ENCODE measurements at places on chromosomes 16 and 17.

DNA sequence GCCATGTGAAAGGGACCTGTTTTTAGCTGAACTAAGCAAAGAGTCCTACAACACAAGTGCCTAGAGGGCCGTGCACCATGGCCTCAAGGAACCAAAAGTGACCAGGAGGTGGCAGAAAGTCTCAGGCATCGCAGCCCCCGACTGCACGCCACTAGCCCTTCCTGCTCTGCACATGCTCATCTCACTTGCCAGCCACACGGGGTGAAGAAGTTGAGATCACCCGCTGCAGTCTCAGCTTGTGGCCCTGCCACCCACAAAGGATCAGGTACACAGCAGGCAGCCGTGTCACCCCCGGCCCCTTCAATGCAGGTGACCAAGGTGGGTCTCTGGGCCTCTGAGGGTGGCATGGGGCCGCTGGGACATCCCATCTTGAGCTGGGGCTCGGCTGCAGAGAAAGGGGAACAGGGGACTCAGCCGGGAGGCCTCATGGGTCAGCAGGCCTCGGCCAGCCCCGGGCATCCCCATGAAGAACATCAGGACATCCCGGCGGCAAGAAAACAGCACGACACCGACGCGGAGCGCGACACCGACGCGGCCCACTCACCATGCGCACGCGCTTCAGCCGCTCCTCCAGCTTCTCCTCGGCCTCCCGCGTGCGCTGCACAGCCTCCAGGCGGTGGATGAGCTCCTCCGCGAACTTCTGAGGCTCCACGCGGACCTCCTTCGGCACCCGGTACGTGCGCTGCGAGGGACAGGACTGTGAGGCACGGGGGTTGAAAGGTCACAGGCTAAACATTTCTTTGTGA is 21.0 kb downstream of the PDIA2 start:
- DNase-seq, result no peak

DNA sequence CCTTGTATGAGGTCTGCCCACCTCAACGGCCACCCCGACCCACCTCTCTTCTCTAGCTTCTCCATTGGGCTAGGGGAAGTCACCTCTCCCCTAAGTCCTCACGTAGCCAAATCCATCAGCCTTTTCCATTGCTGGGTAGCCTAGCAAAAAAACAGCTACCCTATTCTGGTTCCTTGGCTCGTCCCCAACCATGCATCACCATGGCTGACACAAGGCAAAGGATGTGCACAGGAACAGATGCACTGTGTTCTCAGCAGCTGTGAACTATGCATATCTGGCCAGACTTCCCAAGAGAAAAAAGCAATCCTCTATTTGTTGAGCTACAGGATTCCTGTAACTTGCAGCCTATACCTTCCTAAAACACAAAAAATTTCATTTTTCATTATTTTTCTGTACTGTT is 22.0 kb upstream of the FLCN start:
- no peak for DNase-seq

DNA sequence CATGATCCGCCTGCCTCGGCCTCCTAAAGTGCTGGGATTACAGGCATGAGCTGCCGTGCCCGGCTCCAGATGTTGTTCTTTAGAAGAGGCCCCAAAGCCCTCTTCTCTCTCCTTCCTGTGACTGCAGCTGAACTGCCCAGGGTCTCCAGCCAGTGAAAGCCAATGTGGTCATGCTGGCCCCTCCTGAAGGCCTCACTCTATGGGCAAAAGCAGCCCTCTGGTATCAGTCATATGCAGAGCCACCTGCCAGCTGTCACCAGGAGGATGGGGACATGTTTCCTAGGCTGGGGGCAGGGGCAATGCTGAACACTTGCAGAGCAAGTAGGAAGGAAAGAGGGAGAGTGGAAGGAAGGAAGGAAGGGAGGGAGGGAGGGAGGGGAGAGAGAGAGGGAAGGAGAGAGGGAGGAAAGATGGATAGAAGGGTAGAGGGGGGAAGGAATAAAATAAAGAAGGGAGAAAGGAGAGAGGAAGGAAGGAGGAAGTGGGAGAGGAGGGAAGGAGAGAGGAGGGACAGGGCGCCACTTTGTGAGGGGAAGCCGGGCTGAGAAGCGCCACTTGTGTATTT is 36.0 kb downstream of the SOCS3 start:
- DNase-seq, result no peak

GRCh38 chr16:1475552-1476114 is 805 bp upstream of the CLCN7 start:
- no peak for DNase-seq

- DNase-seq, result no peak
These were observed 59.9 kb downstream of the BEAN1 start for GRCh38 chr16:66486773-66487579.

GRCh38 chr16:3101018-3101840 is 2.1 kb upstream of the ZSCAN10 start:
- DNase-seq, result peak; percentile 62

- DNase-seq, result no peak
These were observed 643.5 kb downstream of the CDH11 start for GRCh38 chr16:64478252-64478906.

GRCh38 chr17:50155115-50155819 is 4.8 kb upstream of the PPP1R9B start:
- DNase-seq, result no peak

- DNase-seq, result no peak
These were observed 158.6 kb downstream of the CYLD start for GRCh38 chr16:50900391-50900942.

GRCh38 chr16:24273508-24274182 is 17.5 kb downstream of the CACNG3 start:
- no peak for DNase-seq

GRCh38 chr17:63370696-63371095 is 75.4 kb downstream of the CYB561 start:
- no peak for DNase-seq

- DNase-seq, result no peak
These were observed 287.5 kb downstream of the IRX3 start for GRCh38 chr16:53998966-53999522.

DNA sequence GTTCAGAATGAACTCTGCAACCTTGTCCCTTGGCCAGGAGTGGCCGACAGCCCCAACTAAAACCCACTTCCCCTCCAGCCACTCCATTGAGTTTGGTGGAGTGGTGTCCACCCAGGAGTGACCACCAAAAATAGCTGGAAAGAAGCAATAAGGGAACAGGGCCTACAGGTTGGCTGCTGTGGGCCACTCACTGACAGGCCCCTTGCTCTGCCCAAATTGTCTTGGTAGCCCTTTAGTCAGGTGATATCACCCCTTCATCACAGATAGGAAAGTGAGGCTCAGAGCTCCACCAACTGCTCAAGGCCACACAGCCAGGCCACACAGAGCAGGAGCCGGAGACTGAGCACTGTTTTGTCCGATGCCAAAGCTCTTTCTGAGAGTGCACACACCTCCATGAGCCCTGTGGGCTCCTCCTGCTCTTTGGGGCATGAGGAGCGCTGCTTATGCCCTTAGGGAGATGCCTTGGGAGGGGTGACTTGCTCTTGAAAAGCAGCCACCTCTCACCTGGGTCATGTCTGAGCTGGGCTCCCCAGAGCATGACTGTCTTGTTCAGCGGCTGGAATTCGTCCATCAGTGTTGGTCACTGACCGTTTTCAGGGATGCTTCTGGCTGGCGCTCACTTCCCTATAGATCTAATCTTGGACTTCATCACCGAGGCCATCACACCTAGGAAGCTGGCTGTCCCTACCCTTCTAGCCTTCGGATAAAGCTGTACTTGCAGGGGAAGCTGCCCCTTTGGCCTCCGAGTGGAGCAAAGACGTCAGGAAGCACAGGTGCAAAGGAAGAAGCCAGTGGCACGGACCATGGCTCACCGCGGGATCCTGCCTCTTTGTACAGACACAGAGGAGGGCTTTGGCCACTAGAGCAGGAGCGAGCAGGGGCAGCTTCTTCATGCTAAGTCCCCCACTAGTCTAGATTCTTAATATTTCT is 186.0 kb upstream of the ZNF469 start:
- DNase-seq, result no peak

GRCh38 chr17:43027091-43028032 is 2.3 kb downstream of the RND2 start:
- no peak for DNase-seq

DNA sequence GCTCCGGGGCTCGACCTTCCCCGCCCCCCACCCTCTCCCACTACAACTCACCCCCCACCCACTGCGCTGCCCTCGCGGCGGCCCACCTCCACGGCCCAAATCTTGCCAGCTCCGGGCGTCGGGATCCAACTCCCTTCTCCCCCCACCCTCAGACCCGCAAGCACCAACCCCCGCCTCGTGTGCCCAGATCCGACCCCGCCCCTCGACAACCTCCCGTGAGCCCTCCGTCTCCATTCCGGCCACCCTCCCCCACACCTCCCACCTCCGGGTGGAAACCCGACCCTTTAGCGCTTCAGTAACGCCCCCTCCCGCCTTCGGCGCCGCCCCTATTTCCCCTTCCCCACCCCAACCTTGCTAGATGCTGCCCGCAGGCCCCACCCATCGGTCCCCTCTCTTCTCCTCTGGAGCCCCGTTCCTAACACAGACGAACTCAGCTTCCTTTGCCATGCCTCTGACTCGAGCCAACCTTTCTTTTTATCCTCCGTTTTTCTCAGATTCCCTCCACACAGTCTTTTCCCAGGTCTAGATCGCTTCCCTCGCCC is 717 bp downstream of the UBE2Z start:
- peak; percentile 77 for DNase-seq

GRCh38 chr17:21072745-21073197 is 30.0 kb upstream of the USP22 start:
- DNase-seq, result no peak

- no peak for DNase-seq
These were observed 162.8 kb downstream of the IRF8 start for GRCh38 chr16:86061721-86062120.

DNA sequence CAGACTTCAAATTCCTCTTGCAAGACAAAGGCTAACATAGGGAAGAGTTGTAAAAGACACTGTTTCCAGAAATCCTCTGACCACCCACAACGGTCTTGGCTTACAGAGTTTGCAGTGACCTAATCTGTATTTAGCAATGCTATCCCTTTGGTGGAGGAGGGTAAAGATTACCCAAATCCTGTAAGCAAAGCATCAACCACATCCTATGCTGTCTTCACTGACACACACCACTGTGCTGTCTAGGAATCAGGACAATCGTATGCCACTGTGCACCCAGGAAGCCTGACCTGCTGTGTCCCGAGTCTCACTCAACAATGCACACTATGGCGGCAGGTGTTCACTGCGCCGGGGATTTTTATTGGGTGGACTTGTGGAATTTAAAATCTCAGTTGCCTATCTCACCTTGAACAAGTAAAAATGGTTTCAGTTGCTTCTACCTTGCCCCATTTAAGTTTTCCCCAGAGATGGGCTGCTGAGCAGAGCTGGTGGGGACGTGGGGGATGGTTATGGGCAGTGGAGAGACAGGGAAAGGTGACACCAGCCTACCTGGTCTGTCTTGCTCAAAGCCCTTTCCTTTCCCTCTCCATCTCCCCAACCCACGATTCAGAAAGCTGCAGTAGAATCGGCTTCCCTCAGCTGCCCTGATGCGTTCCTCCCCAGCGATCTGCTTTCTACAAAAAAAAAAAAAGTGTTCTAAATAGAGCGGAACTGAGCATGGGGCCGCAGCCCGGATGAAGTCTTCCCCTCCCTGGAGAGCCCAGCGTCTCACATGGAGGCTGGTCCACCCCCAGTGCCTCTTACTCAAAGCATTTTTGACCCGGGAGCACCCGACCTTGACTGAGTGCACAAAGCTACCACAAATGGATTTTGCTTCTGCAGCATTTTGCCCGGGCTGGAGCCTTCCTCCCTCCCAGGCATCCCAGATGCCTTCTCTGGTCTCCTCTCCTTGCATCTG is 271.5 kb downstream of the SOX9 start:
- no peak for DNase-seq

GRCh38 chr17:62692721-62693431 is 65.4 kb downstream of the MRC2 start:
- no peak for DNase-seq

GRCh38 chr16:23269248-23269953 is 32.7 kb upstream of the SCNN1B start:
- DNase-seq, result no peak

DNA sequence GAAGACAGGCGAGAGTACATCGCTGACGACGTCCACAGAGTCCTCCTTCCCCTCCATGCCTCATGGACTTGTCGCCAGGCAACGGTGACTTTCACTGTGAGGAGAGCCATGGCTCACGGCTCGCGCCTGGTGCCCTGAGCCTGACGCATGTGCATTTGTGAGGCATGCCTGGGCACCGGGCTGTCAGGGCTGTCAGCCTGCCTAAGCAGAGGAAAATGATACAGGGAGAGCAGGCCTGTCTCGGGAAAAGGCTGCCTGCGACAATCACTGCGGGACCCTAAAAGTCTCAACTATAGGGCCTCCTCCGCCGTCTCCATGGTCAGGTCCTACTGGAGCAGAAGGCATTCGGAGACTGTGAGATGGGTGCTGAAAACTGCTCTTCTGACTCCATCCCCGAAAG is 135.5 kb upstream of the WSB1 start:
- no peak for DNase-seq

- DNase-seq, result no peak
These were observed 6.7 kb upstream of the TLCD3A start for GRCh38 chr17:725746-726145.

GRCh38 chr17:72380737-72381136 is 259.9 kb downstream of the SOX9 start:
- no peak for DNase-seq

GRCh38 chr17:79739148-79740062 is 8.7 kb downstream of the ENPP7 start:
- no peak for DNase-seq

- no peak for DNase-seq
These were observed 15.9 kb downstream of the GNPTG start for GRCh38 chr16:1367486-1368174.

DNA sequence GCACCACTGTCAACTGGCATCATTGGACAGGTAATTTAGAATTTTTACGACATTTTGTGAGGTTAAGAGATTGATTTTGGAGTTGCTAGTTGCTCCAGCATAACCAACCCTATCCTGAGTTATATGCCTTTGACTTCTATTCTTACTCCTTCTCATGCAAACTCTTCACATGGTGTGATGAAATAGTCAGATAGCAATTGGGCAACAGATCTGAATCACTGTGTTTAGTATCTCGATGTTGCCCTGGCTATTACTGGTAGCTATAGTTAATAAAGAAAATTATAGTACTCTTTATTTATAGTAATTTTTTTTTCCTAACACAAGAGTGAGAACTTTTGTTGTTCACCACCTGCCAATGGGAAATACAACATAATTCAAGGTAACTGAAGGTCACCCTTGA is 494.8 kb upstream of the TOM1L1 start:
- no peak for DNase-seq

GRCh38 chr16:89099905-89100304 is 6.3 kb downstream of the ACSF3 start:
- DNase-seq, result no peak

GRCh38 chr17:7842380-7843256 is 8.6 kb downstream of the KDM6B start:
- DNase-seq, result peak; percentile 75

Measured in germinal center (tissue), 1 donor.